ENCODE measurements at places on chromosomes 6 and 20. TPM values are rescaled to one million over a fixed set of nuclear protein-coding genes. Genes with fewer than 3 reads are reported as not detected.

- H3K36me3 ChIP-seq = no peaks in the 10 kb centered on the region
- H3K27me3 ChIP-seq = no peaks in the 10 kb centered on the region
- no peak for DNase-seq
- no peak overlapping the region for H3K4me3 ChIP-seq
These were observed 19.0 kb downstream of the HECA start for GRCh38 chr6:139153855-139154254.

Gene SHLD1
- 1.8 TPM for total RNA-seq

DNA sequence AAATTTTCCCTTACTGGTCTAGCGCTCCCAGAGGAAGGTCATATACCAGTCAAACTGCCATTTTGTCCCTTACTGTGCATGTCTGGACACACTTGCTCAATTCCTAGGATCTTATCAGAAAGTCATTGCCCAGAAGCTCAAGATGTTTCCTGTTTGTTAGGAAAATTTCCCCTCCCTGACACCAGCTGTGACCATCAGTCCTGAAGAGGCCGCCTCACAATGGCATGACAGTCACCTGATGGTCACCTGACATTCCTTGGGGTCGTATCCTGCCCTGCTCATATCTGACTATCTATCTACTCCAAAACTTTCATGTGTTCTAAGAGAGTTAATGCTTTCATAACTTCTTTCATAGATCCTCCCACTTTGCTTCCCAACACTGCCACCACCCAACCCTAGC is 219.9 kb downstream of the OTOR start:
- H3K4me3 ChIP-seq = no peak overlapping the region
- H3K27ac ChIP-seq = no peak overlapping the region
- H3K4me1 ChIP-seq = no peaks in the 10 kb centered on the region
- H3K27me3 ChIP-seq = no peaks in the 10 kb centered on the region
- no peaks in the 10 kb centered on the region for H3K36me3 ChIP-seq

- H3K27me3 ChIP-seq = no peaks in the 10 kb centered on the region
- no peak overlapping the region for H3K27ac ChIP-seq
- no peak overlapping the region for H3K4me3 ChIP-seq
- H3K4me1 ChIP-seq = no peaks in the 10 kb centered on the region
These were observed 120.5 kb upstream of the CHD6 start for GRCh38 chr20:41738604-41739206.

Gene PPP1R10
- total RNA-seq = 48.1 TPM
